CD4-positive, alpha-beta T cell treated with Interleukin-10 for 1 hour (primary cell): ENCODE measurements at places on chromosomes 7 and 10.

- DNase-seq = no peak
Measured at GRCh38 chr10:31620226-31621151, 301.5 kb downstream of the ZEB1 start.

- no peak for DNase-seq
Measured at GRCh38 chr10:61478621-61479312, 25.6 kb upstream of the TMEM26 start.

- DNase-seq = no peak
Measured at GRCh38 chr7:70572571-70572970, 559.4 kb upstream of the GALNT17 start.

DNA sequence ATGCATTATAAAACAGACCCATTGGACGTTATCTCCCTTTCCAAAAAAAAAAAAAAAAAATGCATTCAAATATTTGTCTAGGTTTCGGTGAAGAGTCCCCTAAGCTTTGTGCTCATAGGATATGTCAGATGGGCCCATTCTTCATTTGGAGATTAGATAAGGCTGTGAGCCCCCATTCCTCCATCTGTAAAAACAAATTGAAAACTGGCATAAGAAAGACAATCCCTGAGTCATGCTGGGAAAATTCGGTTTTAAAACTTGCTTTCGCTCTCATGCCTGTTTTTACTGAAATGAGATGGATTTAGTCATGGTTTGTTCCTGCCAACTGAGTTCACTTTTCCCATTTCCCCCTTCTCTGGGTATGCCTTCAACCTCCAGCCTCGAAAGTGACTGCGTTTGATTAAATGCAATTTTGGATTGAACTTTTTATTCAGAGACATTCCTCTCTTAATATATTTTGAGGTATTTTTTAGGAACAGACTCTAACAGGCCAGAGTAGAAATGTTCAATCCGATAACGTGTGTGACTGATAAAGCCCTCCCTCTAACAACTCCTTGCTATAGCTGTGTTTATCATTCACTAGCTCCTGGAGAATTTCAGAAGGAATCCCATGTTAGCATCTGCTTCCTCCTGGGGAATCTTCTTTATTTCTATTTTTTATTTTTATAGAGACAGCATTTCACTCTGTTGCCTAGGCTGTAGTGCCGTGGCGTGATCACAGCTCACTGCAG is 190.9 kb upstream of the LYZL2 start:
- DNase-seq = no peak

DNA sequence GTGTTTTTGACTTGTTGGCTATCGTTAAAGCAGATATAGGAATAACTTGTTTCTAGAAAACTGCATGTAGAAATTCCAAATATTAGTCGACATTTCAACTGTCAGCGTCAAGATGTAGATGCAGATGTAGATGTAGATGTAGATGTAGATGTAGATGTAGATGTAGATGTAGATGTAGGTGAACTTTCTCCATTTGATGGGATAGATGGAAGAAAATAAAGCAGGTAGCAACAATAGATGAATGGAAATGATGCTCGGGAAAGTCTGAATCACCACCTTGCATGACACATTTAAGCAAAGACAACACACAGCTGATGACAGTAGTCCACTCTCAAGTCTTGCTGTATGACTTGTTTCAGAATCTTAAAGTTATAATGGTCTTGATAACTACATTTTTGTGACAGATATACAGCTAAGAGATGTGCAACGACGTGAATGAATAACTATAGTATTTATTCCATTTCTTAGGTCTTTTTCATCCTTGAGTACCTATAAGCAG is 53.5 kb downstream of the SND1 start:
- DNase-seq = no peak

DNA sequence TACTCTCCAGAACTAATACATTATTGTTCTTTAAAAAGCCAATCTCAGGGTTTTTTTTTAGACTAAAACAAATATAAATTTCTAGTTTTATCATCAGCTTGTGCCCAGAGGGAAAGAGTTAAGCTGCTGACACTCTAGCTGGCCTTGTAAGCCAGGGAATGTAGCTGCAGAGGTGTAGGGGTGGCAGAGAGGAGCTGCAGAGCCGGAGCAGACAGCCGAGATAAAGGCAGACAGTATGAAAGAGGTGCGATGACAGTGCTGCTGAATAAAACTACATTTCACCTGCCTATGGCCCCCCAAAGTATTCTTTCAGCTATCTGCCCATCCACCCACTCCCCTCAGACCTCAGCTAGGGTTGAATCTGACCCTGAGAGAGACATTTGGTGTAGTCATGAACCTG is 653.7 kb upstream of the ZWINT start:
- no peak for DNase-seq

DNA sequence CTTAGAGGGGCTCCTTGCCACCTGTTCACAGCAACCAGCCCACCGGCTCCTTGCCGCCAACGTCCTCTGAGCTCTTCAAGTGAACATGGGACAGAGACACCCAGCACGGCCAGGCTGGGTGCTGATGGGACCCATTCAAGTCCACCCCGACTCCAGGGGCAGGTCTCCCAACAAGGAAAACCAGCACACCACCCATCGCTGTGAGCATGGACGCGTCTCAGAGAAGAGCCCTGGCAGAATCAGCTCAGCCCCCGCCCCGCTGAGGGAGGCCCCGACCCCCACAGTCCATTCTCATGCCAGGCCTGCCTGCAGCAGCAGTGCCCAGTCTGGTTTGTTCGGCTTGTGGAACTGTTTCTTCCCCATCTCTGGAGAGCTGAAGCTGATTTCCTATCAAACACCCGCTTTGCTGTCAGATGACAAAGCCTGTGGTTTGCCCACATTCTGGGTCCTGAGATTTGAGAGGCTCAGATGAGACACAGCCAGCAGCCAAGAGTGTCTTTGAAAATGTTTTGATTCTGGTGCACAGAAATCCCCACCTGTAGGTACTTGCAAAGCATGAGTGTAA is 216.6 kb downstream of the ZMYND11 start:
- peak; percentile 13 for DNase-seq

- no peak for DNase-seq
Measured at GRCh38 chr10:44356139-44357022, 28.5 kb downstream of the CXCL12 start.

- DNase-seq = no peak
Measured at GRCh38 chr7:47654672-47655298, 72.9 kb upstream of the TNS3 start.

DNA sequence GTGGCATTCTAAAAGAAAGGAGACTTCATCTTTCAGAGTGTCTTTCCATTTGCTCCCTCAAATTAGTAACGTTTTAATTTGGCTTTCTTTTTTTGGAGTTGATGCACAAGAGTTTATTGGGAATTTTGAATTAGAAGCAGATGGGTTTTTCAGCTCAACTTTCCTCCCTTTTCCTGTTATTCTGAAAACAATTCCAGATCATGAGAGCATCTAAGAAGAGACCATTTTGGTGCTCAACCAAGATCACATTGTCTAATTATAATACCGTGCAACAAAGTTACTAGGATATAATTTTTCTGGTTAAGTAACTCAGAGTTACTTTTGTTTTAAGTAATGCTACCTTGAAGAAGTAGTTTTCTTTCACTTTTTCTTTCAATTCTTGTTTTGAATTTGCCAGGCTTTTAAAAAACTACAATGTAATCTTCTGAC is 396.6 kb upstream of the KLF6 start:
- DNase-seq = no peak

GRCh38 chr10:97843281-97843671 is 6.4 kb upstream of the GOLGA7B start:
- no peak for DNase-seq

DNA sequence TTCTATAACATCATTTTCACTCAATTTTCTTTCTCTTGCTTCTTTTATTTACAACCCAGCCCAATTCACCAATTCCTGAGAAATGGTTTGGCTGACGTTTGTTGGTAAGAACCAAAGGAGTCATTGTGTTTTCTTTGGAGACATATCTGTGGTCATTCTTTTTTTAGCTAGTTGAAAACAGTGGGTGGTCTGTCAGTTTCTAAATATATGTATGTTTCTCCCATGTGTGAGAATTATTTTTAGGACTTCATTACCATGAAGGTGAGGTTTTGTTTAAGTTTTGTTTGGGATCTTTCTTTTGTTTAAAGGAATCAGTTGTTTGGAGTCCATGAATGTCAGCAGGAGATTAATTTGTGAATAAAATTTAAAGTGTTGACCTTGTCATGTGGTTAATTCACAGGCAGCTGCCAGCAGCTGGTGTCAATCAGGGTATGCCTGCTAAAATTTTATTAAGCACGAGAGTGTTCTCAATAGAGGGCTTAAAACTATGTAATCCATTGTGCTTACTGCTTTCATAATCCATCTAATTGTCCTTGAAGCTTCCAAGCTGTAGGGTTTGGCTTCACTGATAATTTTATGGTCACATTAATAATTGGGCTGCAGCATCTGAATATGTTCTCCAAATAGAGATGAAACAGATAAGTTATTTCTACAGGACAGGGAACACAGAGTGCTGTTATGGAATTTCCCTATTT is 38.7 kb downstream of the INSYN2A start:
- no peak for DNase-seq

GRCh38 chr10:1256432-1256725 is 200.2 kb downstream of the WDR37 start:
- DNase-seq = no peak

DNA sequence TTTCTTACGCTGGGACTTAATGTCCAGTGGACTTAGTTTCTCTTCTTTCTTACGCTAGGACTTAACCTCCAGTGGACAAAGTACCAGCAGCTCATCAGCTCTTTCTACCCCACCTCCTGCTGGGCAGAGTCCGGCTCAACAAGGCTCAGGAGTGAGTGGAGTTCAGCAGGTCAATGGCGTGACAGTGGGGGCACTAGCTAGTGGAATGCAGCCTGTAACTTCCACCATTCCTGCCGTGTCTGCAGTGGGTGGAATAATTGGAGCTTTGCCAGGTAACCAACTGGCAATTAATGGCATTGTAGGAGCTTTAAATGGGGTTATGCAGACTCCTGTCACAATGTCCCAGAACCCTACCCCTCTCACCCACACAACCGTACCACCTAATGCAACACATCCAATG is 199.7 kb downstream of the MLLT10 start:
- no peak for DNase-seq

- no peak for DNase-seq
Measured at GRCh38 chr7:21430575-21430954, 2.7 kb downstream of the SP4 start.

- no peak for DNase-seq
Measured at GRCh38 chr10:105342606-105343005, 701.5 kb downstream of the SORCS3 start.

DNA sequence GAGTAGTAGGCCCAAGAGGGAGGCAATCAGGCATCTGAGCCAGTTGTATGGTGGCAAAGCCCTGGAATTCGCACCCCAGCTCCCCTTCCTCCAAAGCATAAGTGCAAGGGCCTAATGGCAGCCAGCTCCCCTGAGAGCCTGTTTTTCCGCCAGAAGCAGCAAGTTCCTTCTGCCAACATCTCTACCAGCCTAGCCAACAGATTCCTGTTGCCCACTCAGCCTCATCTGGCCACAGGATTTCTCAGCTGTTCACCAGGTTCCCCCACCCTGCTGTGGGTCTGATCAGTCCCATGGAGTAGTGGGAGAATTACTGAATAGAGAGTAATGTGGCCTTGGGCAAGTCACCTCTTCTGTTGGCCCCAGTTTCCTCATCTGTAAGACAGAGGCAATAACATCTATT is 186.2 kb upstream of the PDE1C start:
- no peak for DNase-seq

DNA sequence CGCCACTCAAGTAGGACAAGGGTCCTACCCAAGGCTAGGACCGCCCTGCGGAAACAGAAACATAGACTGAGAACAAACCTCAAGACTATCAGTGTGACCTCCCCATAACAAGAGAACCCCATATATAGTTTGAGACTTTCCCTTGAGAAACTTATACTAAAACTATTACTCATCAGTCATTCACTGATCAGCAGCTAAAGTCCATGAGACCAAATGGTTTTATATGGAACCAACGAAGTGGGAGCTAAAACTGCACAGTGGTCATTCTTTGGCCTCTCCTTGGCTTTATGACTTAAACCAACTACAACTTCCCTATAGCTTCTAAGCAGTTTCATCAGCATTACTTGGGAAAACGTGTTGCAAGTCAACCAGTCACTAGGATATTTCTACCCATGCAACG is 13.7 kb upstream of the ZSCAN21 start:
- no peak for DNase-seq

- no peak for DNase-seq
Measured at GRCh38 chr10:70832852-70833528, 17.2 kb downstream of the SGPL1 start.

DNA sequence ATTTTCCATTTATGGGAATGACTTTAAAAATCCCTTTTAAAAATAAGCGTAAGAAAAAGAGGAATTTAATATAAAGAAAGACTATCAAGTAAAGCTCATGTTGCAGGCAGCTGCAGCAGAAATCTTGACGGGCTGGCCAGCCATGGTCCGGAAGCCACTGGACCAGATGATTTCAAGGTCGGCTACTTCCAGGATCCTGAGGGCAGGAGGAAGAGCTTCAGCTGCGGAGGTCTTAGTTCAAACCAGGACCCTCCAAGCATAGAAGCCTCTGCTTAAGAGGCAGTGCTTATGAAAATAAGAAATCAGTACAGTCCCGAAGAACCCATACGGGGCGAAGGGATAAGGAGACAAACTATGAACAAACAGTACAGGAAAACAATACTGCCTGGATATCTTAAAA is 220.2 kb upstream of the CELF2 start:
- no peak for DNase-seq

DNA sequence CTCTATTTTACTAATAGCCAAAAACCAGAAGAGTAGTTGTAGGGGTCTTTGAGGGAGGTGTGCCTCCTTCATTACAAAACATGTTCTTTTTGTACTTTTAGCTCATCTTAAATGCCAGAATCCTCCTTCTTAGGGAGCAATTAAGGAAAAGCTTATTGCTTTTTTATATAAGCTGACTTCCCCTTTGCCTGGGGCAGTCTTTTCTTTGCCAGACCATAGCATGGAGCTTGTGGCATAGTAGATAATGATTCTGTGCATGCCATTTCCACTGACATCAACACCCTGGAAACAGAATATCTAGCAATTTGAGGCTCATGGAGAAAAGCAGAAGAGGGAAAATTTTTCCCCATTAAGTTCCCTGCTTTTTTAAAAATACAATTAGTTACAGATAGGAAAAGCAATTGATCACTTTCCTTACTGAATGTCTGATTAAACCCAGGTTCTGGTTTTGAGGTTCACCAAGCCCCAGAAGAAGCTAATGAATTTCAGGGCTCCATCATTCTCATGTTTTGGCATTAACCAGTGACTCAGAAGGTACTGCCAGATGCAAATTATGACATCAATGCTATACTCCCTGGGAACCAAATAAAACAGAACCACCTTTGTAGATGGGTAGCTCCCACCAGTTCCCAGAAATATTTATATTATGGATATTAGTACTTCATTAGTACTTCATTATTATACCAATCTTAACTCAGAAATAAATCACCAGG is 410.6 kb downstream of the KCNMA1 start:
- no peak for DNase-seq
